ENCODE measurements at places on chromosomes 7 and 10.

- no peak for DNase-seq
These were observed 299.1 kb downstream of the CALN1 start for GRCh38 chr7:72112992-72113391.

GRCh38 chr10:58981846-58982245, 194.6 kb upstream of the PHYHIPL start:
- no peak for DNase-seq

- DNase-seq, result no peak
These were observed 720 bp downstream of the SNCG start for GRCh38 chr10:86958901-86959736.

DNA sequence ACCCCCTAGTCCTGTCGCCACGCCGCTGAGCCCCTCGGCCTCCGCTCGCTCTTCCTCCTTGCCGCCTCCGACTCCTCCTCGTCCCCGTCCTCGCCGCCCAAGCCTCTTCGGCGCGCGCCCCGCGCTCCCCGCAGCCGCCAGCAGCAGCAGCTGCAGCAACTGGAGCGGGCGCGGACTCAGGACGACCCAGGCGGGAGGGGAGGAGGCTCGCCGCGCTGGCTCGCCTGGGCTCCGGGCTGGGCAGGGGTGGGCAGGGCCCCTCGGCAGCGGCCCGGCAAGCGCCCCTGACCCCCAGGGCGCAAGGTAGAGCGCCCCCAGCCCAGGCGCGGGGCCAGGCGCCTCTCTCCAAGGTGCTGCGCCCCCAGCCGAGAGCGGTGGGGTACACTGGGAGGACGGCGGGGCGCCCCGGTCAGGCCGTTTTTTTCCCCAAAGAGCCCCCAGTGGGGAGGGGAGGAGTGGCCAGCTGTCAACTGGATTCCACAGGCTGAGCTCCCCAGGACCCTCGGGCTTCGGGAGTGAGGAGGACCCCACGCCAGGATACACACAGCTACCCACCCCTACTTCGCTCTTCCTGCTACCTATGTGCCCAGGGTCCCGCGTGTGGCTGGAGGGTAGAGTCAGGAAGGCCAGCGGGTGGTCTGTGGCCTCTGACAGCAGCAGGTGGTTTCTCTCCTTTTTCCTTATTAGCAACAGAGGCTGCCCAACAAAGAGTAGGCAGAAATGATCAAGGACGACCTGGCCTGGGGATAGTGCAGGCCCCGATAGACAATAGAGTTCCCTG, 903 bp upstream of the KCNMA1 start:
- DNase-seq, result no peak

GRCh38 chr7:132485600-132486273, 90.5 kb downstream of the PLXNA4 start:
- DNase-seq, result no peak
